Ovary (tissue), 10 donors: ENCODE measurements at places on chromosomes 6 and 20. TPM values are rescaled to one million over a fixed set of nuclear protein-coding genes. Genes with fewer than 3 reads are reported as not detected.
A peak's percentile ranks its signal among the peaks of the same experiment; 100 is the strongest.

GRCh38 chr6:15879371-15880261 lies 216.8 kb upstream of the DTNBP1 start:
- peak; percentile 42 for DNase-seq

DNA sequence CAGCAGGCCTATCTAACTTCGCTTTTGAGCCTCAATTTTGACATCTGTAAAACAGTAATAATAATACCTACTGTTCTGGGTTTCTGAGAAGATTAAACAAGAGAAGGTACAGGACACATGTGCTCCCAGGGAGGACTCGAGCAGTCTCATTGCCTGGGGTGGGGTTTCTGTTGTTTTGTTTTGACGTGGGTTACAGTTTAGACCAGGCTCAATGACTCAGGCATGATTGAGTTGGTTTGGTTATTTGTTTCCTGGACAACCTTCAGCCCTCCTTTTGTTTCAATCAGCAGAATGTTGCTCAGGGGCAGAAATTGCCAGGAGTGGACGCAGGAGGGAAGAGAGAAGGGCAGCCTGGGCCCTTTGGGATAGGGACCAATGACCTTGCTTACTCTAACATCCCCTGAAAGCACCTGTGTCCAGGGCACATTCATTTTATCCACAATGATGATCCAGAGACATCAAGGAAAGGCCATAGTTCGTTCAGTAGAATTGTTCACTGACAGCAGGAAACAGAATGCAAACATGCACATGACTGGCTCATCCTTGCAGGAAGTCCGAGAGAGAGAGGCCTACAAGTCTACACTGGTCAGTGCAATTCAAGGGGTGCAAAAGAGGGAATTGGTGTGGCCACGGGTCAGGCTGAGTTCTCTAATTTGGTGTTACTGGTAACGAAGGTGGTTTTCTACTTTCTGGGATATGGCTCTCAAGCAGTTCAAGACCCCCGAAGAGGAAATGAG lies 74.5 kb upstream of the MRPS10 start:
- DNase-seq = no peak

Gene PRND
- not detected for total RNA-seq

DNA sequence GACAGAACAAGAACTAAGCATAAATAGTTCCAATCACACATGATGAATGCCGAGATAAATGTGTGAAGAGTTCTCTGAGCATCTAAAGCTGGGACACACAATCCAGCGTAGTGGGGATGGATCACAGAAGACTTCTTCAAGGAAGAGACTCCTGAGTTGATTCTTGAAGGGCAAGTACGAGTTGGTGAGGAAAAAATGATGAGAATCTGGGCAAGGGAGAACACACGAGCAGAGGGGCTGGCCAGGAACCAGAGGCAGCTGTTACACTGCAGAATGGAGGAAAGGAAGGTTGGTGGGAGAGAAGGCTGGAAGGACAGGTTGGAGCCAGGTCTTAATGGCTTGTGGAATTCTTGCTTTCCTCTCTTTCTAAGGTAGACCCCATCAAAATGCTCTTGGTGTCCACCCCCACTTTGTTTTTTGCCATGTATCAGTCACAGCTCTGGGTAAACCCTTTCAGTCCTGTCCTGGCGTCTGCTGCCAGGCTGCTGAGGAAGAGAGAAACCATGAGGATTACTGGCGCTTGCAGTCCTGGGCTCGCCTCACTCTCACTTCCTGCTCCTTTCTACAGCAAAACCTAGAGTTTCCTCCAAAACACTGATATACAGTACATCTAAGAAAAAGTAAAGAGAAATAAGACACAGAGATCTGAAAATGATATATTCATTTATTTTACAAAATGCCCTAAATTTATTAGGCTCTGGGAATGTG lies 127.6 kb upstream of the FAM184A start:
- no peak for DNase-seq

DNA sequence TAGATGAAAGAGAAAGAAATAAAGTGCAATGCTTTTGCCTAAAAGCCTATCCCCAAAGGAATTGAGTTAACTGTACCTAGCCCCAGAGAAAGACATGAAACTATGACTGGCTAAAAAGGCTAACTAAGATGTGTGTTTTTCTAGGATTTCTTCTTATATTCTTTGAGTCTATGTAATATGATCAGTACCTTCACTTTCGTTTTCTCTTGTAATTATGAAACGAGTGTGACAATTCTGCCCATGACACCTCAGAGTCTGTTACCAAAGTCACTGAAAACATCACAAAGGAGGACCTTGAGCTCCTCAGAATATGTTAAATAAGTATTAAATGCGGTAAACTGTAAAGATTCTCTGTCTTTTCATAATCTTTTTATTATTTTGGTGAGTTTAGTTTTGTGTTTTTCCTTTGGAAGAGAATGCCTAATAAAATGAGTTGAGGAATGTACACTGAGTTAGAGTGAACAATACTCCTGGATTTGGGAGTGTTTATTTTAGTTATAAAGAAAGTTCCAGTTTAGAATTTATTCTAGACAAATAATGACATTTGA lies 141.3 kb downstream of the FUT9 start:
- DNase-seq = no peak

Gene PROKR2
- not detected for total RNA-seq

Gene IL20RA
- total RNA-seq = 9.9 TPM

DNA sequence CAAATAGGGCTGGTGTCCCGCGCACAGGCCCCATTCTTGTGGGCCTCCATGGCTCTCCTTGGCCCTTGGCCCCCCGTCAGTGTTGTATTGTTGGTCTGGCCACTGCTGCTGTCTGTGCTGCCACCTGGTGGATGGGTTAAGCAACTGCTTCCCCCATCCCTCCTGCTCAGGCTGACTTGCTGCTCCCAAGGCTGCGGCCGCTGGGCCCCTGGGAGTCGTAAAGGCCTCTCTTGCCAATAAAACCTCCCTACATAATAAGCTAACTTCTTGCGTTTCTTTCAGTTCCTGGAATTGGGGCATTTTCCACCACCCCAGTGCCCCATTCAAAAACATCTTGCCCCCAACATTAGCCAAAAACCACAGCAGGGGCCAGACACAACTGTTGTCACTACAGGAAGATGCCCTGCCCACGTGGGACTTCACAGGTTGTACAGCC lies 27.1 kb downstream of the CD83 start:
- DNase-seq = peak; percentile 43

GRCh38 chr6:107862383-107862782 lies 38.3 kb upstream of the SCML4 start:
- no peak for DNase-seq
